COR-L47 (cell line): ENCODE measurements at places on chromosomes 13 and 19.

- DNase-seq, result no peak
These were observed 16.4 kb downstream of the TDRD12 start for GRCh38 chr19:32735936-32736335.

- no peak for DNase-seq
These were observed 385.1 kb upstream of the HTR2A start for GRCh38 chr13:47281991-47282390.

DNA sequence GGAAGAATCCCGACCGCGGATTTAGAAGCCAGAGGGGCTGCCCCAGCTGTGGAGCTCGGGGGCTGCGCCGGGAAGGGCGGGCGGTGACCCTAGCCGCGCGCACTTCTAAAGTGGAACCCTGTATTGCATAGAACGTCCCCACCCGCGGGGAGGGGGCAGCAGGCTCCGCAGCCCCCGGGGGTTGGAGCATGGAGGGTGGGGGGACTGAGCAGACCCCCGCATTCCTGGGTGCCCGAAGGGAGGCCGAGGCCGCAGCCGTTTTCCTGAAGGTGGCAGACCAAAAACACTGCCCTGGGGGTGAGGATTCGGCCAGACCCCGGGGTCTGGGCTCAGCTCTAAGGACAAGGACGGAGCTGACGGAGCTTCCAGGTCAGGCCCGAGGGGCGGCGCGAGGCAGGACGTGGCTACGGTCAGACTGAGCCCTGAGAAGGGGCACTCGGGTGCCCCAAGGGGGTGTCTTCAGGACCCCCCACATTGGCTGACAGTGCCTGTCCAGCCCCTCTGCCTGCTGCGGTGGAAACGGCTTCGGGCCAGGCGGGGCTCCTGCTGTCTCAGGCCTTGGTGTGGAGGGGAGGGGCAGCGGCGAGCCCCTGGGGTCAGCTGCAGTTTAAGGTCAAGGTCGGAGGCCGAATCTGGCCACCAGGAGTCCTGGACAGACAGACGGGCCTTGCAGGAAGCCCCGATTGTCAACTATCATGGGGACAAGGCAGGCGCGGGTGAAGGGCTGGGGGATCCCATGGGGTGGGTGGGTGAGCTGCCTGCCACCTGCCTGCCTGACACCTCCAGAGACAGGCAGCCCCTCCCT is 12.6 kb downstream of the MKNK2 start:
- no peak for DNase-seq

- no peak for DNase-seq
These were observed 20.3 kb upstream of the SLITRK6 start for GRCh38 chr13:85819513-85819912.

DNA sequence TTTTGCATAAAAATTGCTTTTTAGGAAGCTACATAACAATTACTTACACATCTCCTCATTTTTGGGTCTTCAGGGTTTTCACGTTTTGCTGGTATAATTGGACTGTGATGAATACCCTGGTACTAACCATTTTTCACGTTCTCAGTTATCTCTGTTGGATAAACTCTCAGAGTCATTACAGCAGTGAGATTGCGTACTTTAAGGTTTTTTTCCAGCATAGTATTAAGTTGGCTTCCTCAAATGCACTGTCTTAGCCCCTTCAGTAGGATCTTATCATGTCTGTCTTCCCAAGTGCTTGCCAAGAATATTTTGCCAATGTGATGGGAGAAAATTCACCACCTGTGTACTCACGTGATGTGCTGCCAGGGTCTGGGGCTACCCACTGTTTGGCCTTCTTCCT is 342.5 kb downstream of the TEX29 start:
- no peak for DNase-seq

GRCh38 chr19:54302257-54302656 is 10.7 kb downstream of the LILRA5 start:
- DNase-seq, result no peak

DNA sequence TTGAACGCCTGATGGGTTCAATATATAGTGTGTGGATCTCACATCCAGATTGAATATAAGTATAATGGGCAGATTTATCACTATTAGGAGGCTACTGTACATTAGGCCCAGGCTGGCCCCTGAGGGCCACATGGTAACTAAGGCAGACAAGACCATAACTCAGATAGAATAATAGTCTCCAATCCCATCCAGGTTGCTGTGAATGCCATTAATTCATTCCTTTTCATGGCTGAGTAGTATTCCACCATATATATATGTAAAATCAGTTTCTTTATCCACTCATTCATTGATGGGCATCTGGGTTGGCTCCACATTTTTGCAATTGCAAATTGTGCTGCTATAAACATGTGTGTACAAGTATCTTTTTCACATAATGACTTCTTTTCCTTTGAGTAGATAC is 8.1 kb upstream of the PMIS2 start:
- no peak for DNase-seq

GRCh38 chr19:36149673-36150406 is 2.4 kb downstream of the COX7A1 start:
- no peak for DNase-seq

DNA sequence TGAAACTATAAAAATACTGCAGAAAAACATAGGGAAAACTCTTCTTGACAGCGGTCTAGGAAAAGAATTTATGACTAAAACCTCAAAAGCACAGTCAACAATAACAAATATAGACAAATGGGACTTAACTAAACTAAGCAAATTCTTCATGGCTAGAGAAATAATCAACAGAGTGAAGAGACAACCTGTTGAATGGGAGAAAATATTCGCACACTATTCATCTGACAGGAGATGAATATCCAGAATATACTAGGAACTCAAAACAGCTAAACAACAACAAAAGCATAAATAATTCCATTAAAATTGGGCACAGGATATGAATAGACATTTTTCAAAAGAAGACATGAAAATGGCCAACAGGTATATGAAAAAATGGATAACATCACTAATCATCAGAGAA is 303.6 kb upstream of the PRR20A start:
- DNase-seq, result no peak
